Uterus (tissue), 4 donors: ENCODE measurements at places on chromosomes 7 and 10. TPM values are rescaled to one million over a fixed set of nuclear protein-coding genes. Genes with fewer than 3 reads are reported as not detected.

COBL gene
- total RNA-seq = 3.9 TPM

DNA sequence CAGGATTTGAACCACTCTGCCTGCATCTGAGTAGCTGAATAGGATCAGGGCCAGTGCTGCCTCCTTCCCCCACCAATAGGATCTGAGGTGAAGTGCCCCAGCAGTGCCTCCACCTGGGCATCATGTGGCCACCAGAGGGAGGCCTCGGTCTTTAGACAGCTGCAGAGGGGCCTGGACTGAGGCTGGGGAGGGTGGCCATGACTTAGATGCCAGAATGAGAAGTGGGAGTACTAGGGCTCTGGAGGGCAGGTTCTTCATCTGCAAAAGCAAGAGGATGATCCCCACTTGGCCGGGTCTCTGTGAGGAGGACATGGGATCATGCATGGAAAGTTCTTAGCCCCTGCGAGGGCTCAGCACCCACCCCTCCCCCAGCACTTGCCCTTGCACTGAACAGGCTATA lies 56.9 kb downstream of the NEUROG3 start:
- no peaks in the 10 kb centered on the region for H3K27me3 ChIP-seq
- no peak overlapping the region for H3K4me3 ChIP-seq
- H3K36me3 ChIP-seq = no peaks in the 10 kb centered on the region
- no peaks in the 10 kb centered on the region for H3K4me1 ChIP-seq
- no peak for DNase-seq
- no peak overlapping the region for H3K27ac ChIP-seq

DNA sequence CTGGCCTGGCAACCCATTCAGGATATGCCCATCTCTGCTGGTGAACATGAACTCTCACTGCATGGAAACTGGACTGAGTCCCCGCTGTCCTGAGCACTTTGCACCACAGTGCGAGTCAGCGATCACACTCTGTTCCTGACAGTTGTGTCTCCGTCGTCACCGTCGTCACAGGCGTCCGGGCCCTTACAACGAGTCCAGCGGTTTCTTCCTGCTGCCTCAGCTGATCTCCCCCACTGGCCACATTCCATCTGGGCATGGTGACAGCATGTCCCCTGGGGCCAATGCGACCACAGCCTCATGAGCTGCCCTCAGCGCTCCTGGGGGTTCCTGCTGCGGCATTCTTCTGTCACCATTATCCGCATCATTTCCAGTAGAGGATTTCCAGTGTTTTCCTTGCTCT lies 76.8 kb upstream of the KLF6 start:
- no peaks in the 10 kb centered on the region for H3K36me3 ChIP-seq
- DNase-seq = no peak

DNA sequence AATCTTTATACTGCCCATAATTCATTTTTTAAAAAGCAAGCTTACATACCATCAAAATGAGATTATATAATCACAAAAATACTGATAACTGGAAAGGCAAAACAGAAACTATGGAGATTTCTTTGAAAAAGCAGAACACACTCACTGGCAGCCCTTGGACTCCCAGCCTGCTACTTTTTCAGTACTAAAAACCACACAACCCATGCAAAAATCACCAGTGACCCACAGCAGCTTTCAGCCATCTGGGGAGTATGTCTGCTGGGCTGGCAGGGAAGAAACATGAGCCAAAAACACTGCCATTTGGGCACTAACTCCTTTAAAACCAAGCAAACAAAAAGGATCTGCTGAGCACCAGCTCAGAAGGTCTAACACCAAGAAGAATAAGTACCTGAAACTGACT lies 80.0 kb upstream of the DDC start:
- H3K36me3 ChIP-seq = no peaks in the 10 kb centered on the region
- DNase-seq = no peak
- H3K4me1 ChIP-seq = no peaks in the 10 kb centered on the region
- H3K27ac ChIP-seq = no peak overlapping the region
- H3K27me3 ChIP-seq = no peaks in the 10 kb centered on the region
- no peak overlapping the region for H3K4me3 ChIP-seq

DNA sequence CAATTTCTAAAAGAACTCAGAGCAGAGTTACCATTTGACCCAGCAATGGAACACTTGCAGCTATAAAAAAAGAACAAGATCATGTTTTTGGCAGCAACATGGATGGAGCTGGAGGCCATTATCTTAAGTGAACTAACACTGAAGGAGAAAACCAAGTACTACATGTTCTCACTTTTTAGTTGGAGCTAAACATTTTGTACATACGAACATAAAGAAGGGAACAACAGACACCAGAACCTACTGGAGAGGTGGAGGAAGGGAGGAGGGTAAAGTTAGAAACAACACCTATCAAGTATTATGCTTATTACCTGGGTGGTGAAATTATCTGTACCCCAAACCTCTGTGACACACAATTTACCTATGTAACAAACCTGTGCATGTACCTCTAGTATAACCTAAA lies 329.5 kb downstream of the ATRNL1 start:
- no peaks in the 10 kb centered on the region for H3K36me3 ChIP-seq
- no peak overlapping the region for H3K4me3 ChIP-seq
- no peaks in the 10 kb centered on the region for H3K27me3 ChIP-seq
- DNase-seq = no peak

DYNC1I1 gene
- 11.8 TPM for total RNA-seq

- no peak overlapping the region for H3K27ac ChIP-seq
- DNase-seq = no peak
- H3K27me3 ChIP-seq = no peaks in the 10 kb centered on the region
These were observed 39.4 kb downstream of the CHST15 start for GRCh38 chr10:124053971-124054370.

CAMK2B gene
- total RNA-seq = 1.1 TPM

DNA sequence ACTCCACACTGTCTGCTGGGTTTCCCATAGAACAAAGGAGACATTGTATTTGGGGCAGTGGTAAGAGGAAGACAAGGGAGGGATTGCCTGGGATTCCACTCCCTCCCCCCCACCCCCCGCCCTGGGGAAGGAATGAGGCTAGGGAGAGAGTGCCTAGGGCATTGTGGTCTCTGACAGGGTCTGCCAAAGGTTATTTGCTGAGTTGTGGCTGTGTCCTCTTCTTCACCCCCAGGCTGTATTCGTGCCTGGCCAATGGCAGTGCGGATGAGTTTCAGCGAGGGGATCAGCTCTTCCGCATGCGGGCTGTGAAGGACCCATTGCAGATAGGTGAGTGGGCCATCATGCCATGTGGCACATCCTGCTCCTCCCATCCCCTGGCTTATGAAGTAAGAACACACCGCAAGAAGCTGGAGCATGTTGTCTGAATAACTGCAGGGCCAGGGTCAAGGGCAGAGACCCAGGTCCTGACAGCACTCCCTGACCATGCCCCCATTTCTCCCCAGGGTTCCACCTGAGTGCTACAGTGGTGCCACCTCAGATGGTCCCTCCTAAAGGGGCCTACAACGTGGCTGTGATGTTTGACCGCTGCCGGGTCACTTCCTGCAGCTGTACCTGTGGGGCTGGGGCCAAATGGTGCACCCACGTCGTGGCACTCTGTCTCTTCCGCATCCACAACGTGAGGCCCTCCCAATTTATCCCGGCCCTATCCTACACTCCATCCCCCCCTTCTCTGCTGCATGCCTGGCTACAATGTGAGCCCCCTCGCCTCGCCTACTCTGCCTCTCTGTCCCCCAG lies 3.7 kb downstream of the ZSWIM8 start:
- no peak overlapping the region for H3K4me3 ChIP-seq
- no peak overlapping the region for H3K27ac ChIP-seq
- H3K27me3 ChIP-seq = no peaks in the 10 kb centered on the region
- no peak for DNase-seq

DNA sequence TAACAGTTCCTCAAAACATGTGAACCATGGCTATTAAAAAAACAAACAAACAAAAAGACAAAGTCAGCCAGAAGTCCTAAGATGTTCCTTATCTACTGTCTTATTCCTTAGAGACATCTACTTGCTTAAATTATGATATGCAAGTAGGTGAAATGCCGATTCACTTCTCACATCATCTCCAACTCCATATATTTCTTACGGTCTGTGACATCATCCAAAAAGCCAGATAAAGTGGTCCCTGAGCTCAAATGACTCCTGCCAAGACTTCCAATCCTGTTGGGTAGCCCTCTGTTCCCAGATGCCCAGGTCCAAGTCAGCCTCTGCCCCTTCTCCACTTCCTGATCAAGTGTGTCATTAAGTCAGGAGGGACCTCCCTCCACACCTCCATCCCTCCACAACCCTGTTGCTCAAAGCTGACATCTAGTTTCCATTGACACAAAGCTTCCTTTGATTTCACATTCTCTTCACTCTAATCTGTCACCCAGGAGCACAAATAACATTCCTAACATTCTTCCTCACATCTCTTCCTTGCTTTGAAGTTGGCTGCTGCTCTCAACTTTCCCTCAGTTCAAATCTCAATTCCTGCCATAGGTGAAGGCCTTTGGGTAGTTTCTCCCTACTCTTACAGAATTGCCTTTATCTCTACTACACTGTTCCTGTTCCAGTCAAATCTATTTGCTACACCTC lies 56.1 kb upstream of the PDLIM1 start:
- no peaks in the 10 kb centered on the region for H3K27me3 ChIP-seq
- no peaks in the 10 kb centered on the region for H3K4me1 ChIP-seq
- H3K27ac ChIP-seq = no peak overlapping the region
- no peaks in the 10 kb centered on the region for H3K36me3 ChIP-seq
- no peak for DNase-seq

DNA sequence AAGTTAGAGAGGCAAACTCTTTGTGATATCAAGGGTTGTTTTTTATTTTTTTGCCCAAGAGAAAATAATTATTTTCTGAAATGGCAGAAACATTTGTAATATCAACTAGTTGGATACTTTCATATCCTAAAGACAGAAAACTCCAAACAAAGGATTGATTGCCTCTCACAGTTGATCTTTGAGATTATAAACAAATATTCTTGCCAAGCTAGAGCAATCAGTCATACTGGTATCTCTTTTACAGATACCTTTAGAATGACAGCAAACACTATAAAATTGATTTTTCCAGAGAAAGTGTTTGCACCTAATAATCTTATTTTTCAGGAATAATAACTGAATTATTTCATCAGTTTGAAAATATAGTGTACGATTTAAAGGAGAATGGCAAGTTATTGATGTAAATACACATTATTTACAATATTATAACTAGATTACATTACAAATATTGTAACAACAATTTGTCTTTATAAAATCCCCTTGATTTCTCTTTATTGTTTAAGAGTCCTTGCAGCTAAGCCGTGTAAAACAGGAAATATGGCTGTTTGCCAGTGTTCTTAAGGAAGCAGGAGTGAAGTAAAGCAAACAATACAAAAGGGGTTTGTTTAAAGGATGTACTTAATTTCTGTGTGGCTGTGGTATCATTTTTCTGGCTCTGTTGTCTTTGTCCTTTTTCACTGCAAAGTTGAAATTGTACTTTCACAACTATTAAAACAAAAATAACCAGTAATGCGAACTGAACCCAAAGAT lies 58.4 kb downstream of the MAPK8 start:
- no peak for DNase-seq
- no peaks in the 10 kb centered on the region for H3K36me3 ChIP-seq
- H3K4me1 ChIP-seq = peaks cover 11% of the 10 kb centered on the region
- H3K27me3 ChIP-seq = no peaks in the 10 kb centered on the region
- H3K4me3 ChIP-seq = no peak overlapping the region

SLC16A12 gene
- 0.29 TPM for total RNA-seq

- H3K36me3 ChIP-seq = no peaks in the 10 kb centered on the region
- DNase-seq = peak; percentile 65
- H3K4me3 ChIP-seq = peak overlapping the region; percentile 40
- H3K27me3 ChIP-seq = no peaks in the 10 kb centered on the region
These were observed 295.9 kb upstream of the NFE2L3 start for GRCh38 chr7:25855854-25856782.

OR2A42 gene
- total RNA-seq = 4.1 TPM

HIPK2 gene
- 9.4 TPM for total RNA-seq

DNA sequence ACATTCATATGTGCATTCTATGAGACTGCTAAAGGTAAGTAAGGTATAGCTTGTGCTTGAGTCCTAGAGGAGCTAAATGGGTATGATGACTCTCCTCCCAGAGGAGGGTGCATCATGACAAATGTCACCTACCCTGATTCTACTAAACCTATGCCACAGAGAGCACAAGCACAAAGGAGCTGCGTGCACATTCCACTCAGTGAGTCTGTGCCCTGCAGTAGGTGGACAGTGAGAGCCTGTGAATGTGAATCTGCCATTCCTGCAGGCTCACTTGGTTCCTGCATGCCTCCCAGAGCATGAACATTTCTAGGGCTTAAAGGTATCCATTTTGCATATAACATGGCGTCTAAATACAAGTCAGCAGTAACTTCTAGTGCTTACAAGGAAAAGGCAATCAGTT lies 46.8 kb downstream of the PRKAR2B start:
- DNase-seq = no peak
- no peaks in the 10 kb centered on the region for H3K4me1 ChIP-seq
- H3K27me3 ChIP-seq = no peaks in the 10 kb centered on the region
- no peak overlapping the region for H3K27ac ChIP-seq

MRLN gene
- total RNA-seq = not detected

DNA sequence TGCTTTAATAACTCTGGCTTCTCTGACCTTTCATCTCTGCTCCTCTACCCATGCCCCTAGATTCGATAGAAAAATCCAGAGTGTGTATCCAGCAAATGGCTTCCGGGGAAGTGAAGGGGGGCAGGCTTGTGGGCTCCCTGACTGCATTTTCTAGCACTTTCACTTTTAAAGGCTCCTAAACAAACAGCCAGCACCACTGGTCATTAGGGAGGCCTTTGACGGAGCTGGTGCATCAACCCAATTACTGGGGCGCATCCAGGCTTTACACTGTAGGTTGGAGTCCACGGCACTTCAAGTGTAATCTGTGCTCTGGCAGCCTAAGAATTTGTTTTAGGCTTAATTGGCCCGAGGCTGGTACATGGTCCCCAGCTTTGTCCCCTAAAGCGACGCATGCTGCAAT lies 291.9 kb downstream of the GFRA1 start:
- no peak for DNase-seq
- no peaks in the 10 kb centered on the region for H3K36me3 ChIP-seq
- no peak overlapping the region for H3K27ac ChIP-seq
- H3K4me3 ChIP-seq = no peak overlapping the region
- H3K4me1 ChIP-seq = no peaks in the 10 kb centered on the region
- H3K27me3 ChIP-seq = no peaks in the 10 kb centered on the region

DNA sequence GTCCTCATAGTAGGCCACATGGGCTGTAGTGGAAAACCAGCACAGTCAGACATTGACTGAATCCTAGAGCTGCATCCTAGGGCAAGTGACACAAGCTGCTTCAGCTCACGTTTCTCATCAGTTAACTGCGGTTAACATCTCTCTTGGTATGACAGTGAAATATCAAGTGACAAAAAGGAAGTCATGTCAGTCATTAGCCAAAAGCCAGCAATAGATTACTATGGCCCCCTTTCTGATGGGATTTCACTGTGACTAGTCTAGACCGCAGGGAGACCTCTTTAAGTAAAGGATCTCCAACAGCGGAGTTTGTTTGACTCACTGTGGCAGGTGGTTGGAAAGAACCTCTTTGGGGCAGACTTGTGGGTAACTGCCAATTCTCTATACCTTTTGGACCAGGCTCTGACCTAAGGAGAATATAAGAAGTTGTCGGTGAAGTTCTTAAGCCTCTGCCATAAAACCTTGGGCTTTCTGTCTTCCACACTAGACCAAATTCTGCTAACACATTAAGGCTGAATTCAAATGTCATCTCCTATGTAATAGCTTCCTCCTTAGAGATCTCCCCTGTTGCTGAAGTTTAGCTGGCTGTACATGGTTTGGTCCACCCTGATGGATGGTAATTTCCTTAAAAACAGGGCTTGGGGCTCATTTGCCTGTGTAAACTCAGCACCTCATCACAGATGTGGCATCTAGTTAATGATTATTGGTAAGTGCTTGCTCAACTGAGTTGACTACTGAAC lies 115.3 kb downstream of the SGMS1 start:
- H3K27me3 ChIP-seq = no peaks in the 10 kb centered on the region
- H3K27ac ChIP-seq = no peak overlapping the region
- no peaks in the 10 kb centered on the region for H3K36me3 ChIP-seq
- no peaks in the 10 kb centered on the region for H3K4me1 ChIP-seq
- no peak overlapping the region for H3K4me3 ChIP-seq

XRCC2 gene
- not detected for total RNA-seq

DNAJB9 gene
- total RNA-seq = 47.6 TPM

CYP26C1 gene
- 0.15 TPM for total RNA-seq
